ENCODE measurements at places on chromosomes 5 and 9.

- DNase-seq: no peak
These were observed 103.5 kb downstream of the NTRK2 start for GRCh38 chr9:84773022-84773421.

- DNase-seq: no peak
These were observed 17.5 kb upstream of the TMEFF1 start for GRCh38 chr9:100455470-100455869.

DNA sequence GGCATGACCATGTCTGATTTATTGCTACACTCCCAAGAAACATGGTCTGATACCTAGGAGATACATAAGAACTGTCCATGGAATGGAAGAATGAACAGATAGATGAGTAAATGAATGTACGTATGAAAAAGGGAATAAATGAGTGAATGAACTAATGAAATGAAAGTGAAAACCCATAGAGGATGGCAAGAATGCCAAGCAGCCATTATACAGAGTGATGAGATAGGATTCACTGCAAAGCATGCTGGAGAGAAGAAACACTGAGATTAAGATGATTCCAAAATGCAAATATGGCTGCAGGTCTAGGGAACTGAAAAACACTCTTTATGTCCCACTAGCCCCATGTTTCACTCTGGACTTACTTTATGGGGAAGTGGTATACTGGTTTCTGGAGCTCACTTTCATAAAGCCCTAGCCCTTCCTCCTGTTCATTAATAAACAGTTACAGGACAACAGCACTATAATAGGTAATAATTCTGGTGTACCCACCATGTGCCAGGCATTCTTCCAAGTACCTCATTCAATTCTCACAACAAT is 170.3 kb upstream of the RAD23B start:
- no peak for DNase-seq

- DNase-seq: no peak
These were observed 45.2 kb downstream of the GCNT4 start for GRCh38 chr5:75006865-75007822.

- DNase-seq: no peak
These were observed 454.4 kb upstream of the ACTBL2 start for GRCh38 chr5:57937025-57937424.

DNA sequence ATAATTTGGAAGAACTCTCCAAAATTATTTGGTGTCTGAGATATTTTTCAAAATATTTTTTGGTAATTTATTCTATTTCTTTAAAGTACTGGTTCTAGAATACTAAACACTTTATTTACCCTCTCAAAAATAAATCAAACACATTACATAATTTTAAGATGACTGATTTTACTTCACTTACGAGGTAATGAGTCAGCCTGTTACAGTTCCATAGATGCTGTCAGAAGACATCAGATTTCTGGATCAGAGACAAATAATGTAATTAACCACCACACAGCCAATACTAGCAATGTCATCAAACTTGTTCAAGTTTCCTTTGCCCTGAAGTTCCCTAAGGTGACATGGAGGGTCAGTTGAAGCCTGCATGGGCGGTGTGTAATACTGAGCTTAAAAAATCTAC is 106.1 kb upstream of the CDH9 start:
- no peak for DNase-seq

GRCh38 chr5:66863243-66864170 is 267.3 kb downstream of the MAST4 start:
- DNase-seq: no peak

DNA sequence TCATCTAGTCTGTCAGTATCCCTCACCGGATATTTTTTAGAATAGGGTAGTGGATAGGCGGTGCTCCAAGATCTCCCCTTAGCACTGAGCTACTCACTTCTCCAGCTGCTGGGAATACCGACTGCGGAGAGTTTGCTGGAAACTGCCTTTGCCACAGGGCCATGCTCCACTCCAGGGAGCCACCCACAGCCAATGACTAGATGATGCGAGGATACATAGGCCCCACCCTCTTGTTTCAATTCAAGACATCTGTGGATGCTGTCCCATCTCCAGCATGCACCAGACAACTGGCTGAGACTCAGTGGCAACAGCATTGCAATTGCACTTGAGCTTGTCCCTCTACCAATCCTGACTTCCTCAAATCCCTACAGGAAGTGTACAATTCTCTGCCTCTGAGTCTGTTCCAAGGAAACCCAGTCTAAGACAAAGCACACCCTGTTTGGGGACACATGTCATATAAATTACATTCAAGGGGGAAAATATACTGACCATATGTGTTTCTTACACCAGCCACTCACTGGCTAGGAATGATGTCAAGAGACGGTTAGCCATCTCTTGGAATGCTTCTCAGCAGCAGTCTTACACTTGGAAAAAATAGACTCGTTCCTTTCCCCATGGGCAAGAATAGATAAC is 312.6 kb upstream of the KIF2A start:
- no peak for DNase-seq

DNA sequence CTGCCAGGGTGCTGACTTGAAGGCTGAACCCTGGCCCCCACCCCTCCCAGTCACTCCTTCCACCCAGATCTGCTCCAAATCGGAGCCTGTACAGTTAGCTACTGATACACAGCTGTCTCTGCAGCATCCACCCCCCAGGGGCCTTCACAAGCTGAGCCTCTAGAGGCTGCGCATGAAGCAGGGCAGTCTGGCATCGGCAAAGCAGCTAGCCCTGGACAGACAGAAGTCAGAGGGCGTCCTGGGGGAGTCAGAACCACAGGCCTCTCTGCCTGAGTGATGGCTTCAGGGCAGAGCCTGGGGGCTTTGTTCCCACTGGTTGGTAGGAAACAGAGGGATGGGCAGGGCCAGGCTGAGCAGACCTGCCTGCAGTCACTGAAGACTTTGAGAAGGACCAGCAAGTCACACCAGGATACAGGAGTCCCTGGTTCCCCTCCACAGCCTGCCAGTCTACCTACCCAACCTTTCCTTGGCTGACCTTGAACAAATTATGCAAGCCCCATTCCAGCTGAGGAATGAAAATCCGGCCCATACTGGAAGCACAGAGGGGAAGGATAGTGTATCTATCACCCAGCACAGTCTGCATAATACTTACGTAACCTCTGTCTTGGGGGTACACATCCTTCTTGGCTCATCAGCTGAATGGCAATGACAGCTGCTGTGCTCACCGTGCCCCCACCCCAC is 8.8 kb downstream of the VDAC1 start:
- DNase-seq: no peak

DNA sequence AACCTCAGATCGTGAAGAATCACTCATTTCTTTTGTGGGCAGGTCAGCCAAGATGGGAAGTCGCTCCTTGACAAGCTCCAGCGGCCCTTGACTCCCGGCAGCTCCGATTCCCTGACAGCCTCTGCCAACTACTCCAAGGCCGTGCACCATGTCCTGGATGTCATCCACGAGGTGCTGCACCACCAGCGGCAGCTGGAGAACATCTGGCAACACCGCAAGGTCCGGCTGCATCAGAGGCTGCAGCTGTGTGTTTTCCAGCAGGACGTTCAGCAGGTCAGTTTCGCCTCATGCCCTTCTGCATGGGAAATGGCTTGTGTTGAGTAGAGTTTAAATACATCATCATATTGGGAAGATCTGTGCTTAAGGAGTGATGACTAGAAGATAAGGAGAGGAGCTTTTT is 173.3 kb downstream of the TRIO start:
- no peak for DNase-seq

DNA sequence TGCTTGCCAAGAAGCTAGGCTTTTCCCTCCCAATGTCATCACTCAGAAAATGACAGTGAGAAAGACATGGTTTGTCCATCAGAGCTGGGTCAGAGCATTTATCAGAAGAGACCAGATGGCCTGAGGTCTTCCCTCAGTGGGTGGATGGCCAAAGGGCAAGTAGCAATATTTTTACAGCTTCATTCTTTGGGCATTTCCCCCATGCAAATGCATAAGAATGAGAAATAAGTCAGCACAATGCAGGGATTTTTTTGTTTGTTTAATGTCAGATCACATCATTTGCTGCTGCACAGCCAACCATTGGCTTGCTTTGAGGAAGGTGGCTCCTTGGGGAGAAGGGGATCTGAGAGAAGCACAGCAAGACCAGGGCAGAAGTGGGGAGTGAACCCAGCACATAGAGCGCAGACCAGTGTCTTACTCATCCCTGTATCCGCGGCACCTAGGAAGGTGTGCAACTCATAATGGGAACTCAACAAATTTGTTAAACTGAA is 209.6 kb downstream of the SEMA6A start:
- DNase-seq: no peak

DNA sequence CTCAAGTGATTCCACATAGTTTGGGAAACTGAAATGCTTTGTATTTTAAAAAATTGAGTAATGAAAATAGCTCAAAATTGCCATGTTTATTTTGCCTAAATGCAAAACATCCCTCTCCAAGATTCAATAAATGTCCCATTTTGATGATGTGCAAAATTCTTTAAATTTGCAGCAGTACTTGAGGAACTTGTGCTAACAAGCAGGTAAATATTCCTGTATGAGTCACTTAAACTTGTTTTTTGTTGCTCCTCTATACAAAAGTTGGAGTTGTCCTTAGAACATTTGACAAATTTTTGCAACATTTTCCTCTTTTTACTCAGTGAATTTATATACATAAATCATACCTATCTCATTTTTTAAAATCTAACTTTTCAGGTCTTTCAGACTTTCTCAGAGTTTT is 280.2 kb downstream of the CDH12 start:
- no peak for DNase-seq

DNA sequence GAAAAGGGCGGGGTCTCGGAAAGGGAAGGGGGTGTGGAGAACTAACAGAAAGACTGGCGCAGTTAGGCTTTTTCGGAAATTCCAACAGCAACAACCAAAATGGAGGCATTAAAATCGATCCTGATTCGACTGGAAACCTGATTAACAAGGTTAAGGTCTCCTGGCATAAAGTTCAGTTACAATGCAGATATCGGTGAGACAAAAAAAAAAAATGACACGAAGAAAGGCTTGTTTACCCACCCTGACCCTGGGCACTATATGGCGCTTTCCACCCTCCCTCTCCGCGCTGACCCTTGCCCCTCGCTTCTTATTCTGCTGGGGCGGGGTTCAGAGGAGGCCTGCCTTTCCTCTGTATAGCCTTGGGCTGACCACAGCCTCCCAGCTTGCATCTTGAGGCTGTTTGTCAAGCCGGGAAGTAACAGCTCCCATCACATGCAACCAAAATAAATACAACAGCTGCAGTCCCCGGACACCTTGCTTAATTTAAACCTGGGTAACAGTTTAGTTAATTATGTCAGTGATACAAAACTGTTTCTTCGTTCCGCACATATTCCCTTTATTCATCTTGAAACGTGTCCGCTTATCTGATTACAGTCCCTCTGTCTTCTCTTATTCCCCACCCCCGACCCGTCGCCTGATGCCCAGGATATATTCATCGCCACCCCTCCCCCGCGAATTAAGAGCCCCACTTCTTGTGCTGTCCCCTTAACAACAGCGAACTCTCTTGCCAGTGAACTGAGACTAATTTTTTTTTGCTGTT is 795 bp upstream of the PJA2 start:
- DNase-seq: peak; percentile 39

- no peak for DNase-seq
These were observed 145.4 kb downstream of the SPATA31D1 start for GRCh38 chr9:82134010-82134409.

- DNase-seq: no peak
These were observed 687 bp upstream of the RPS23 start for GRCh38 chr5:82278711-82279370.

All from stimulated activated naive CD4-positive, alpha-beta T cell treated with Interleukin-2 at 50 U/mL for 16 hours (primary cell).